ENCODE measurements at places on chromosomes 5 and 9.

DNA sequence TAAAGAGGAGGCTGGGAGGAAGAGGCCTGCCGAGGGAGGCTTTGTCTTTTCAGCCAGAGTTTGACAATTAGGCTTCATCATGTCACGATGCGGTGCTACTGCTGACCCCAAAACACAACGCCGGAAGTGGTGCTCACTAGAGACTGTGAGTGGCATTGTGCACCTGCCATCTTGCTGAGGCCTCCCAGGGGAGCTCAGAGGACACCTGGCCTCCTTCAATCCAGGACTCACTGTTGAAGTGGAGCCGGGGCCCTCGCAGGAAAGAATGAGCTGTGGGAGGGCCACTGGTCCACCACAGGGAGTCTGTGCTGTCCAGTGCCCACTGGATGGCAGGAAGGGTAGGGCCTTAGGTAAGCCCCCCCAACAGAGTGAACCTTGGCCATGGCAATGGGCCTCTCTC, 12.7 kb upstream of the SLC25A48 start:
- no peak for DNase-seq

GRCh38 chr9:107975426-107976010, 485.9 kb upstream of the KLF4 start:
- DNase-seq, result no peak

- DNase-seq, result no peak
Measured at GRCh38 chr5:20029266-20029665, 41.3 kb upstream of the CDH18 start.

DNA sequence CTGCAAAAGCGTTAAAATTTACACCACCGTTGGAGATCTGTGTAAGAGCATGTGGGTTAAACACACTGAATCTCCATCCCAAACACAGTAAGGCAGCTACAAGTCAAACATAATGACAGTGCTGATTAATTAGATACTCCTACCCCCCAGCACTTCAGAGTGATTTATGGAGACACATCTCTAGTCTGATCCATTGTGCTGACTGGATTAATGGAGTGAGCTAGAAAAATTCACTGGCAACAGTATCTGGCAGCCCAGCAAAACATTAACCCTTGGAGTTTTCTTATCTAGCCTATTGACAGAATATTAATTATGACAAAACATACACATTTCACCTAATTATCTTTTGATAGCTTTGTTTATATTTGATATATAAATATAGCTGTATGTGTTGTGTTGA, 188.6 kb upstream of the ISL1 start:
- DNase-seq, result no peak

GRCh38 chr9:135342206-135343130, 137.1 kb upstream of the PPP1R26 start:
- DNase-seq, result peak; percentile 11

GRCh38 chr5:120765189-120765588, 301.1 kb downstream of the PRR16 start:
- DNase-seq, result no peak

- no peak for DNase-seq
Measured at GRCh38 chr5:79346420-79346824, 110.5 kb downstream of the JMY start.

GRCh38 chr5:123474228-123474627, 37.7 kb upstream of the CSNK1G3 start:
- DNase-seq, result no peak

DNA sequence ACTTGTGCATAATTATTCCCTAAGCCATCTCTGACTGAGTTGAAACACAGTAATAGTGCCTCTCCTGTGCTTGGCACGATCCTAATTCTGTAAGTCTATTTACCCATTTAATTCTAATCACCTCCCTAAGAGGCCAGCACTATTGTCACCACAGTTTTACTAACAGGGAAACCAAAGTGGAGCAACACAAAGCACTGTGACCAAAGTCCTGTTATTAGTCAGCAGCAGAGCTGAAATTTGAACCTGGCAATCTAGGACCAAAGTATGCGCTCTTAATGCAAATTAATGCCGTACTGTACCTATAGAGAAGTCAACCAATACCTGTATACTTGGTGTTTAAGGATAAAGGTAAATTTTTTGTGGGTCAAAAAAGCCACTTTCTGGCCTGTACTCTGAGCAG, 77.1 kb upstream of the CNTLN start:
- DNase-seq, result no peak

- DNase-seq, result no peak
Measured at GRCh38 chr9:135081731-135082130, 5.7 kb upstream of the OLFM1 start.

- no peak for DNase-seq
Measured at GRCh38 chr5:60958712-60959111, 13.7 kb downstream of the NDUFAF2 start.

DNA sequence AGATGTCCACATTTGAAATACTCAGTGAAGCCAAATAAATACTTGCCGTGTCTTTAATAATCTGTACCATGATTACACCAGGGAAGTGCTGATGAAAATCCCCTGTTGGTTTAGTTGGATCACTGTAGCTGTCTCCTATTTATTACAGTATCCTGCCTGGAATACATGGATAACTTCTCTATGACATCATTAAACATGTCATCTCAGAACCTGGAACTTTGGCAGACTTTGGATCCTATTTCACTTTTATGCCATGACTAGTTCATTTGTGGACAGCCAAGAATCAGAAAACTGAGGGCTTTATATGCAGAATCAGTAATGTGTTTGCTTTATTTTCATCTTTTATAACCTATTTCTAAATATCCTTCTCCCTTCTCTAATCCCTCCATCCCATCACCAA, at the start of gene TXNDC8:
TXNDC8 (minus strand) TSS at position 137 of the 400 bp plus-strand sequence.
- no peak for DNase-seq

DNA sequence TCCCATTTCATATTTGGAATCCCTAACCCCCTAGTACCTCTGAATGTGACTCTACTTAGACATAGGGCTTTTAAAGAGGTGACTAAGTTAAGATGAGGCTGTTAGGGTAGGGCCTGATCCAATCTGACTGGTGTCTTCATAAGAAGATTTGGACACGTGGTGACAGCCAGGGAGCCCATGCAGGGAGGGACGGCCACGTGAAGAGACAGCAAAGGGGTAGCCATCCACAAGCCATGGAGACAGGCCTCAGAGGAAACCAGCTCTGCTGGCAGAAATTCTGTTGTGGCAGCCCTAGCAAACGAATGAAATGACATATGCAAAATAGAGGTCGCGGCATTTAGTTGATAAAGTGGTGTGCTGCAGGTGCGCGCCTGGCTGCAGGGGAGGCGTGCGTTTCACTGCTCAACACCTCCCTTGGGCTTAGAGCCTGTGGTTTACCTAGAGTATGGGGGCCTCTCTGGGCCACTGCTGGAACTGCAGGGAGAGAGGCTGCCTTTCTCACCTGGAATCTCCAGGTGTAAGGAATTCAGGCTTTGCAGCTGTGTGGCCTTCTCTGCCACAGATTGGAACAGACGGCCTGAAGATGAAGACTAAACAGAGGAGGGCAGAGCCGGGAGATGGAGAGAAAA, 7.1 kb upstream of the AFAP1L1 start:
- peak; percentile 60 for DNase-seq

- no peak for DNase-seq
Measured at GRCh38 chr9:71608825-71609447, 159.4 kb downstream of the CEMIP2 start.

DNA sequence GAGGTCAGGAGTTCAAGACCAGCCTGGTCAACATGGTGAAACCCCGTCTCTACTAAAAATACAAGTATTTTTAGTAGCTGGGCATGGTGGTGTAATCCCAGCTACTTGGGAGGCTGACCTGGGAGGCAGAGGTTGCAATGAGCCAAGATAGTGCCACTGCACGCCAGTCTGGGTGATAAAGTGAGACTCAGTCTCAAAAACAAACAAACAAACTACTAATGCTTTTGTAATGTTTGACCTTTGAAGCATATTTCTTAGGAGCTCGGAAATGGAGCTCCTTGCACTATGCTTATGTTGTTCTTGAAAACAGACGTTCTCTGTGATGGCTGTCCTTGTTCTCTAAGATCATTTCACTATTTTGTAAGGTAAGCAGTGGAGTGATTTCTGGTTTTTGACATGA, 6.0 kb downstream of the F2RL2 start:
- no peak for DNase-seq

GRCh38 chr5:94086194-94086593, 344.8 kb upstream of the POU5F2 start:
- no peak for DNase-seq

DNA sequence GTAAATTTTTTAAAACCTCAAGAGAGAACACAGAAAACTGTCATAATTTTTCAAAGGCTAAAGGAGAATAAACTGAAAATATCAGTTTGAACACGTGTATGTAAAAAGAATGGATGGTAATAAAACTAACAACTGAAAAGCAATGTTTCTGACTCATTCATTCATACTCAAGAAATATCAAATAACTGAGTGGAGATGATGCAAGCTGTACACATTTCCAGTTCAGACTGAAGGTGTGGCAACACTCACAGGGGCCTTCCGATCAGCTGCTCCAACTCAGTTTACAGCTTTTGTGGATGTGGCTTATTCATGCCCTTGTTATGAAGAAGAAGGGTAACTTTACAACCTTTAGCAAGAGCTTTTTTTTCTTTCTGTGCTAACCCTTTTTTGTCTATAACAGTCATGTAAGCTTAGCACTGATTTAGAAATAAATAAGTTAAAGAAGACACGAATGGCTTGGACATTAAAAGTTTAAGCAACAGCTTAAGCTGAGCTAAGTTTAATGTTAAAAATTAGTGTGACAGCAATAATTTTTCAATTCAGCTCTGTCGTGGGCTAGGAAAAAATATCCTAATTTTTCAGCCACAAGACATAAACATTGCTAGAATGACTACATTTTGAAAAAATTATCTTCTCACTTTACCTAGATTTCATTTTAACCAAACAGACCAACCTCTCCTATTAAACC, 453.5 kb downstream of the RAB3C start:
- DNase-seq, result peak; percentile 50

DNA sequence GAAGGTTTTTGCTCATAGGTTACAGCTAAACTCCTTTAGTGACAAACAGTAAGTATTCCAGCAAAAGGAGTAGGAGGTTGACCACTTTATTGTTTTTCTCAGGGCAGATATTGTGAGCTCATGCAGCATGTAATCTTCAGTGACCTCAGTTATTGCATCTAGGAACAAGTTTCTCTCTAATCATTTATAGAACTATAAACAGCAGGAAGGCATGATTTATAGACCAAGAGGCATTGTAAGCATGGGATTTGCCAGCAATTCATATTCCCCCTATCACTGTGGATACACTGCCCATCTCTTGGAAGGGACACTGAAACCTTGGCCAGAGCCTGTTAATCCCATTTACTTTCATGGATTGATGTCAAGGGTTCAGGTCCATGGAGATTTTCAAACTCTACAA, 15.4 kb upstream of the FAM170A start:
- no peak for DNase-seq

- DNase-seq, result no peak
Measured at GRCh38 chr5:33363537-33363936, 77.2 kb upstream of the TARS1 start.

- peak; percentile 48 for DNase-seq
Measured at GRCh38 chr5:146878476-146879172, at the start of gene PPP2R2B. Gene PPP2R2B (minus strand): TSS chr5:146878757.

GRCh38 chr5:149203921-149204441, 62.7 kb downstream of the ABLIM3 start:
- no peak for DNase-seq

GRCh38 chr9:87667164-87667738, 58.7 kb upstream of the CTSL start:
- DNase-seq, result no peak

DNA sequence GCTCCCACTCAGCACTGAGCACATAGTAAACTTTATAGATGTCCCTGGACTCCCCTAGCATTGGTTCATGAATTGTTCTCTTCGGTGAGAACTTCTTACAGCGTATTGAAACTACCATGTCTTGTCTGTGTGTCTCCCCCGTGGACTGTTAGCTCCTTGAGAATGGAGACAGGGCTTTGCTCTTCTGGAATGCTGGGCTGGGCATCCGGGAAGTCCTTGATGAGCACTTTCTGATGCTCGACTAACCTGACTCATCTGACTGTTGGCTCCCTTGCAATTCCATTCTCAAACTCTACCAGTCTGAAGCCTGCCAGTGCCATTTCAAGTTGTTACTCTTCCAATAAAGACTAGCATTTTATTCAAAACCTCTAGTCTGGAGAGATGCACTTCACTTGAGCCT, 15.0 kb upstream of the PFDN1 start:
- DNase-seq, result no peak

DNA sequence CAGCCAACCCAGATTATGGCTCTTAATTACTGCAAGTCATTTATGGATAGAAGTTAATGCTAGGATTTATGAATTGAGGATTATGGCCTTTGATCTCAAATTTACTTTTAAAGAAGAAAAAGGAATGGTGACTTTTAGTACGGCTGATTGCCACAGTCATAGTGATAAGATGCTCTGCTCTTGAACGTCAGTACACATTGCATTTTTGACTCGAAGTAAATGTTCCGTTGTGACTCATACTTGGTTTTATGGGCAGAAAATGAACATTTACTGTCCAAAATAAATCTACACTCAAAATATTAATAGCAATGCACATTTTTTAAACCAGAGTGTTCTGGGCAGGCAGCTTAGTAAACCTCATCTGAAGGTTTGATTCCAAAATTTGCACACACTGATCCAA, 830 bp downstream of the ADAMTSL1 start:
- DNase-seq, result no peak

DNA sequence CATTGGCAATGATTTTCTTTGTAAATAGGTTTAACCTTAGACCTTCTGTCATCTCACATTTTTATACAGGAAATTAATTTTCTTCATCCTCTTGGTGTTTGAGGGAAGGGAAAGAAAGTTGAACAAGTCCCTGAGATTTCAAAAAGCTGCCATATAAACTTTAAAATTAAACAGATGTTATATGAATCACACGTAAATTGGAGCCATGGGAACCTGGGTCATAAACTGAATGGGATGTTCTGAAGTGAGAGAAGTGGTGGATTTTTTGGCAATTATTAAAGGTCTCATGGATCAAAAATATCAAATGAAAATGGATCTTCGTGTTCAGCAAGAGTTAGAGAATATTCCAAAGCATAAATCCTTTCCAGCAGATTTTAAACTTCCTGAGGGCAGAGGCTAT, 242.2 kb downstream of the DMRT2 start:
- DNase-seq, result no peak

GRCh38 chr9:107218829-107219485, 64.1 kb upstream of the RAD23B start:
- DNase-seq, result no peak

GRCh38 chr9:96758845-96759673, 18.8 kb downstream of the ZNF510 start:
- DNase-seq, result no peak
